ENCODE measurements at places on chromosomes 5 and 9. TPM values are rescaled to one million over a fixed set of nuclear protein-coding genes. Genes with fewer than 3 reads are reported as not detected.

DNA sequence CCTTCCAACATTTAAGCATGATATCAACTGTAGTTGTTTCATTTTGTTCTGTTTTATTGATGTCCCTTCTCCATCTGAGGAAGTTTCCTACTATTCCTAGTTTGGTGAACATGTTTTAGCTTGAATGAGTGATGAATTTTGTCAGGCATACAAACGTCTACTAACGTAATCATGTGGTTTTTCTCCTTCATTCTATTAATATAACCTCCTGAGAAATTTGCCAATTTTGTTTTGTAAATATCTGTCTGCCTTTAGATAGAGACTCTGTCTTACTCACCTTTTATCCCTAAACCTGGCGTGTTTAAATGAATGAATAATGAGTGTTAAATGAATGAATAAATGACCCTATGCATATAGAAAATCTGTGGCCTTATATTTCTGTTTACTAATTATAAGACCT lies 26.5 kb upstream of the NREP start:
- H3K27me3 ChIP-seq = no peaks in the 10 kb centered on the region
- no peak for DNase-seq
- no peaks in the 10 kb centered on the region for H3K36me3 ChIP-seq
- H3K4me1 ChIP-seq = peaks cover 30% of the 10 kb centered on the region
- H3K4me3 ChIP-seq = no peak overlapping the region

The SH3PXD2B gene
- 50.1 TPM for total RNA-seq

DNA sequence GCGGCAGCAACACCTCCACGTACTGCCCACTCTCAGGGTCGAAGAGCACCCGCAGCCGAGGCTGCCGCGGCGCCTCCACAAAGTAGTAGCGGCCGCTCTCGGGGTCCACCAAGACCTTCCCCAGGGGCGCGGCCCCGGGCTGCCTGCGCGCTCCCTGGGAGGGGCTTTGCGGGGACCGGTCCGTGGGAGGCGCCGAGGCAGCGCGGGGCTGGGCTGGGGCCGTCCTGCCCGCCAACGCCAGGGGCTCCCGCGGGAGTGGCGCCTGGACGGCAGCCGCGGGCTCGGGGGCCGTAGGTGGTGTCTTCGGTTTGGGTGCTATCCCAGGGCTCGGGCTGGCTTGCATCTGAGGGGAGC lies 2.6 kb upstream of the MZB1 start:
- peaks cover 16% of the 10 kb centered on the region for H3K4me1 ChIP-seq
- H3K36me3 ChIP-seq = no peaks in the 10 kb centered on the region
- no peak overlapping the region for H3K27ac ChIP-seq
- peaks cover 44% of the 10 kb centered on the region for H3K27me3 ChIP-seq

The OTP gene
- not detected for total RNA-seq

The SHOC1 gene
- not detected for total RNA-seq

The ORM2 gene
- total RNA-seq = not detected

- H3K4me1 ChIP-seq = no peaks in the 10 kb centered on the region
- no peak overlapping the region for H3K4me3 ChIP-seq
- no peaks in the 10 kb centered on the region for H3K36me3 ChIP-seq
- no peaks in the 10 kb centered on the region for H3K27me3 ChIP-seq
Observed at GRCh38 chr5:149113669-149114068, 27.6 kb upstream of the ABLIM3 start.

The PCDHA5 gene
- total RNA-seq = 1.4 TPM

- H3K4me3 ChIP-seq = peak overlapping the region; percentile 45
- H3K4me1 ChIP-seq = no peaks in the 10 kb centered on the region
- peak; percentile 96 for DNase-seq
- H3K27ac ChIP-seq = no peak overlapping the region
- H3K36me3 ChIP-seq = no peaks in the 10 kb centered on the region
Observed at GRCh38 chr5:138449501-138450239, 10.8 kb downstream of the REEP2 start.

DNA sequence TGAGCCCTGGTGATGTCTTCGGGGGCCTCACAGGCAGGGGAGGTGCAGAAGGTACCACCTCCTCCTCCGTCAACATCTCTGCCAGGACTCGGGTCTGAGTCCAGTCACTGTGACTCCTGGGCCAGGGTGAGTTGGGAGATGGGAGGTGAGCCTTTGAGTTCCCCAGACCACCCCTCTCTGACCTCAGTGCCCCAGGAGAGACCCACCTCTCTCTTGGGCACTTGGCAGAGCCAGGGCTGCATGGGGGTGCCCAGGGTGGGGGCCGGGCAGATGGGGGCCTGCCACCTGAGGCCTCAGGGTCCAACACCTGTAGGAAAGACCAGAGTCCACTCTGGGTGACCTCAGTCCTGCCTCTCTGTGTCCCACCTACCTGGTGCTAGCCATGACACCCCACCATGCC lies 6.8 kb downstream of the KIF12 start:
- H3K36me3 ChIP-seq = no peaks in the 10 kb centered on the region
- no peak overlapping the region for H3K4me3 ChIP-seq
- H3K27me3 ChIP-seq = peaks cover 9% of the 10 kb centered on the region
- no peaks in the 10 kb centered on the region for H3K4me1 ChIP-seq
- no peak for DNase-seq
- no peak overlapping the region for H3K27ac ChIP-seq

The SLC6A7 gene
- not detected for total RNA-seq

The TAL2 gene
- not detected for total RNA-seq

The SFXN1 gene
- total RNA-seq = 121 TPM

DNA sequence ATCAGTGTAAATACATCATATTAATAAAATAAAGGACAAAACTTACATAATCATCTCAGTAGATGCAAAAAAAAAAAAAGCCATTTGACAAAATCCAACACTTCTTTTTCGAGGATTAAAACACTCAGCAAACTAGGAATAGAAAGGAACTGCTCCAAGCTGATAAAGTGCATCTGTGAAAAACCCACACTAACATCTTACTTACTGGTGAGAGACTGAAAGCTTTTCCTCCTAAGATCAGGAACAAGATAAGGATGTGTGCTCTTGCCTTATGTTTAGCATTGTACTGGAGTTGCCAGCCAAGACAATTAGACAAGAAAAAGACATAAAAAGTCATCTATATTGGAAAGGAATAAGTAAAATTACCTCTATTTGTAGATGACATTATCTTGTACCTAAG lies 120.2 kb upstream of the SAP30L start:
- no peak for DNase-seq
- no peaks in the 10 kb centered on the region for H3K4me1 ChIP-seq
- no peaks in the 10 kb centered on the region for H3K27me3 ChIP-seq
- no peak overlapping the region for H3K4me3 ChIP-seq
- no peaks in the 10 kb centered on the region for H3K36me3 ChIP-seq

The GPRIN1 gene
- total RNA-seq = 14.6 TPM

GRCh38 chr5:84292788-84293653 lies 91.7 kb downstream of the EDIL3 start:
- peaks cover 26% of the 10 kb centered on the region for H3K4me1 ChIP-seq
- no peak overlapping the region for H3K4me3 ChIP-seq
- no peaks in the 10 kb centered on the region for H3K27me3 ChIP-seq
- DNase-seq = peak; percentile 22
- no peaks in the 10 kb centered on the region for H3K36me3 ChIP-seq

The RASGRF2 gene
- 15.0 TPM for total RNA-seq

- no peaks in the 10 kb centered on the region for H3K27me3 ChIP-seq
- H3K4me3 ChIP-seq = no peak overlapping the region
- H3K36me3 ChIP-seq = no peaks in the 10 kb centered on the region
- no peaks in the 10 kb centered on the region for H3K4me1 ChIP-seq
- peak overlapping the region; percentile 39 for H3K27ac ChIP-seq
Observed at GRCh38 chr9:34079181-34079580, 30.5 kb upstream of the UBAP2 start.

DNA sequence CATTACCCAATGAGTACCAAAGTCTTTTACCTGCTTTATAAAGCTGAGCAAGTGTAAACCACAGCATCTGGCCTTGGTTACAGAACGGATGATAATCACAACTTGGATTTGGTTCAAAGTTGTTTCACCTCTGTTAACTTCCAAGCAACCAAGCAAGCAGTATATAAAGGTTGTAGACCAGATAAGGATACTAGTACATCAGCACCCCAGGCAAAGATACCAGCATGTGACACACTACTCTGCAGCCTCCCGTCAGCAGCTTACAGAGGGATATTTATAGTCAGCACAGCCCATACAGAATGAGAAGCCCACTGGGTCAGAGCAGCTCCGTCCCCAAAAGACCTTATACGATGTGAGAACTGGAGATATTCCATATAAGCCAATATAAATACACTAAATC lies 193.3 kb downstream of the SMARCA2 start:
- no peak overlapping the region for H3K4me3 ChIP-seq
- DNase-seq = no peak
- H3K4me1 ChIP-seq = 0 out of 2 replicates have a peak, but pooled peaks cover under 1% of the 10 kb centered on the region
- H3K27me3 ChIP-seq = no peaks in the 10 kb centered on the region
- no peak overlapping the region for H3K27ac ChIP-seq
- no peaks in the 10 kb centered on the region for H3K36me3 ChIP-seq

DNA sequence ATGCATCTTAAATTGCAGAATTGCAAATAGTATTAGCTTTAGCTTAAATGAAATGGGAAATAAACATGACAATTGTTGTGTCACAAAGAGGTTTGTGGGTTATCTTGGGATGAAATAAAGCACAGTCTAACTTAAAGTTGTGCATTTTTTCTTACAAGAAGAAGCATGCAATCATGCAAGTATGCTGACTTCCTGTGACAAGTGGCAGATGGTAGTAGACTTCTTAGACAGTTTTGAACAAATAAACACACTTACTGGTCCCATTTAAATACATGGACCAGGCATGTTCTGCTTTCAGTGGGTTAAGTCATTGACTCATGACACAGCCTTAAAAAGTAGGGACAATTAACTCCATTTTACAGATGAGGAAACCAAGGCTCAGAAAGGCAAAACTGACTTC lies 15.9 kb upstream of the C5orf63 start:
- no peak overlapping the region for H3K27ac ChIP-seq
- peaks cover 34% of the 10 kb centered on the region for H3K4me1 ChIP-seq
- DNase-seq = no peak
- H3K36me3 ChIP-seq = no peaks in the 10 kb centered on the region
- H3K4me3 ChIP-seq = no peak overlapping the region
- H3K27me3 ChIP-seq = no peaks in the 10 kb centered on the region

DNA sequence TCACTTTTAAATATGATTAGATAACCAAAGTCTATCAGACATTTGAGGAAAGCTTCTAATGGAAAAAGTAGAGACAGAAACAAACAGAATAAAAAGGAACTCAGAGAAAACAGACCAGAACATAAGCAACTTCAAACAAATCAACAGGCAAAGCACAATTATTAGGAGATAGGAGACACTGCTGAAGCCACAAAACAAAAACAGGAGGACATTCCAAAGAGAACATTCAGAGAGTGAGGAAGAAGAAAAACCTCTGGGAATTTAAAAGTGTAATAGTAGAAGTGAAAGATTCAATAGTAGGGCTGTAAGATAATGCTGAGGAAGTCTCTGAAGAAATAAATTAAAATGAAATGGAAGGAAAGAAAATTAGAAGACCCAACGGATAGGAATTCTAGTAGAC lies 83.2 kb upstream of the TBCA start:
- H3K4me1 ChIP-seq = no peaks in the 10 kb centered on the region
- H3K36me3 ChIP-seq = no peaks in the 10 kb centered on the region
- no peak overlapping the region for H3K27ac ChIP-seq
- DNase-seq = no peak
- peaks cover 67% of the 10 kb centered on the region for H3K27me3 ChIP-seq

The SLC36A2 gene
- total RNA-seq = not detected

DNA sequence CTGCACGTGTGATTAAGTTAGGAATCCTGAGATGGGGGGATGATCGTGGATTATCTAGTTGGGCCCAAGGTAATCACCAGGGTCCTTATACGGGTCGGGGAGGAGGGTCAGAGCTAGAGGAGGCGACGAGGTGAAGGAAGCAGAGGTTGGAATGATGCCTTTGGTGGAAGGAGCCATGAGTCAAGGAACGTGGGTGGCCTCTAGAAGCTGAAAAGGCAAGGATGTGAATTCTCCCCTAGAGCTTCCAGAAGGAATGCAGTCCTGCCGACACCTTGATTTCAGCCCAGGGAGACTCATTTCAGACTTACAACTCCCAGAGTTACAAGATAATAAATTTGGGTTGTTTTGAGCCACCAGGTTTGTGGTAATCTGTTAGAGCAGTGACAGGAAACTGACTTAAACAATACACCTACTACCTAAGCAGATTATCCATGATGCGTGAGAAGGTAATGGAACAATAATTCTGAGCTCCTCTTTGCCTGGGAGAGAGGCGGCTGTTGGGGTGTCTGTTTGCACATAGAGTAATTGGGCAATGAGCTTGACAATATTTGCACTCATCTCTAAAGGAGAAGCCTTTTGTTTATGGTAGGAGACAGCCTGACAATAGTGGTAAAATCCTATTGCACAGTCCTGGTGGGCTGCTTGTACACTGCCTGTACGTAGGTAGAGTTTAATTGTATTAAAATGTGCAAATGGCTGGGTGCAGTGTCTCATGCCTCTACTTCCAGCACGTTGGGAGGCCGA lies 129.3 kb upstream of the IER5L start:
- H3K27me3 ChIP-seq = no peaks in the 10 kb centered on the region
- H3K4me3 ChIP-seq = no peak overlapping the region
- 0 out of 2 replicates have a peak, but pooled peaks cover 5% of the 10 kb centered on the region for H3K36me3 ChIP-seq

The GAS1 gene
- 6.1 TPM for total RNA-seq

The RNF180 gene
- 4.2 TPM for total RNA-seq

DNA sequence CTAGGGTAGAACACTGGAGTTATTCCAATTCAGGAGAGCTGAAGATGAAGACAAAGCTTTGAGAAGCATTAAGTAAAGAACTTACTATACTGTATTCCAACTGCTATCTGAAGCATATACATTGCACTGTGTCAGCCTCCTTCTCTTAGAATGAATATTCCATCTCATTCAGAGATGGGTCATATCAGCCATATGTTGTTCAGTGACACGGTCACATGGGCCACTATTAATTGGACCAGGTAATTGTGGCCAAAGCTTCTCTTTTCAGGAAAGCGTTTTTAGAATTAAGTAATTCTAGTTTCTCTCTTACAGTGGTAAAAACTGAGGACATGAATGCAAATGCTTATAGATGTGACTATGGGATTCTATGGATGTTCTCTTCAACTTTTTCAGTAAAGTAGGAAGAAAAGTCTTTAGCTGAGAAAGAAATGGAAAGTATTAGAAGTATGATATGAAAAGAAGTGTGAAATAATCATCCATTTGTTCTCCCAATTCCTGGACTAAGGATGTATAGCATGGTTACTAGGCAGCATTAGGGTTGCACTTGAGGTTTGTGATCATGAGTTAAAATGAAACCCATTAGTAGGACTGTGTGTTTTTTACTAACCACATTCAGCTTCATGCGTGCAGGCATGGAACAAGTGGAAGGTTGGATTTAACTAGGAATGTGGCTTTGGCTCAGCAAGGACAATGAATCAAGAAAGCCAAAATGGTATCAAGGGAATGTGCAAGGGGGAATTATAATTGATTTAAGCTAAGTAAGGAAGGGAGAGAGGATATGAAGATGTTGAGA lies 40.9 kb downstream of the CETN3 start:
- 0 out of 2 replicates have a peak, but pooled peaks cover 4% of the 10 kb centered on the region for H3K36me3 ChIP-seq
- no peak for DNase-seq
- H3K4me1 ChIP-seq = peaks cover 15% of the 10 kb centered on the region
- H3K27ac ChIP-seq = no peak overlapping the region
- H3K4me3 ChIP-seq = no peak overlapping the region
- no peaks in the 10 kb centered on the region for H3K27me3 ChIP-seq

DNA sequence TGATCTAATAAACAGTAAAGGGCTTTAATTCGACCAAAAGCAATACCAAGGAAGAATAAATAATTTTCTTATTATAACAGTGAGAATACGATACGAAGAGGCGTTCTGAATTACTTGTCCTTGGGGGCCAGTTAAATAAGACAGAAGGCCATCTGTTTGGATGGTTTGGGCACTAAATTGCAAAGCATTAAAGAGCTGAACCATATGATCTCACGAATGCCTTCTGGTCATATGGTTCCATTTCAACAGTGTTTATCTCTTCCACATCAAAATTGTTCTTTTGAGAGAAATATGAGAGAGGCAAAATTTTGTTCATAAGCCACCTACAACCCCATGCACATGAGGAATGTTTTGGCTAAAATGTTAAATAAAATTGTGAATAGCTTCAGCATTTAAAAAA lies 605.4 kb downstream of the PTPRD start:
- no peak for DNase-seq
- peak overlapping the region; percentile 86 for H3K27ac ChIP-seq

The SLC31A1 gene
- total RNA-seq = 33.3 TPM

The SLC4A9 gene
- total RNA-seq = not detected

Data from GM23338 (cell line).